Spleen (tissue), 13 donors: ENCODE measurements at places on chromosomes 12 and 14. TPM values are rescaled to one million over a fixed set of nuclear protein-coding genes. Genes with fewer than 3 reads are reported as not detected.

DNA sequence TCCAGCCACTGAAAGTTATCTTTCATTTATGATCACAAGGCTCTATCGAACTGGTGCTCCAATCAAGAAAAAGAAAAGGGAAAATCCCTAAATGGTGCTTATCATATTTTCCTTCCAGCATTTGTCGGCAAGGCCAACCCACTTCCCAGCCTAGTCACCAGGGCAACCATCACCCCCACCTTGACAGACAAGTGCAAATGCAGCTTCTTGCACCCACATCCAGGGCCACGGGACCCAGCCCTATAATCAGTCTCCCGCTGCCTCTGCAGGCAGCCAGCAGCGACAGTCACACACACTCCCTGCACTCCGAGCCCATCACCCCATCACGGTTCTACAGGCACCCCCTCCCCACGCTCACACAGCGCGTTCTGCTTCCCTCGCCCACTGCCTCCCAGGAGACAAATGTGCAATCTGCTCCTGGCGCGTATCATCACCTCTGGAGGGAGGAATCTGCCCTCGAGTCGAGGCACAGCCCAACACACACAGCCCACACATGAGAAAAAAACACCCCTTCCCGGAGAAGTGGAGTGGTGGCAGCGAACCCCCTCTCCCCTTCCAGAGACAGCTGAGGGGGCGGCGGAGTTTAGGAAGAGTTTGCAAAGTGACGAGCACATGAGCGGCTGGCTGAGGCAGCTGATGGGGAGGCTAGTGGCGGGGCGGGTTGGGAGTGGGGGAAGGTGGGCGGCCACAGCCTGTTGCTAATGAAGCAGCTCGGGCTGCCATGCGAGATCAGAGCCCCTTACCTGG lies 9.3 kb upstream of the PPP4R4 start:
- H3K27ac ChIP-seq, result no peak overlapping the region
- no peaks in the 10 kb centered on the region for H3K36me3 ChIP-seq
- no peak for DNase-seq
- no peak overlapping the region for H3K4me3 ChIP-seq

GRCh38 chr12:13199592-13199991 lies 3.1 kb downstream of the EMP1 start:
- peaks cover 32% of the 10 kb centered on the region for H3K4me1 ChIP-seq
- H3K36me3 ChIP-seq, result no peaks in the 10 kb centered on the region
- DNase-seq, result no peak

GRCh38 chr12:26906704-26907103 lies 31.1 kb downstream of the INTS13 start:
- no peak for DNase-seq
- H3K36me3 ChIP-seq, result peaks cover 97% of the 10 kb centered on the region
- H3K27ac ChIP-seq, result no peak overlapping the region
- no peaks in the 10 kb centered on the region for H3K27me3 ChIP-seq
- no peak overlapping the region for H3K4me3 ChIP-seq

DNA sequence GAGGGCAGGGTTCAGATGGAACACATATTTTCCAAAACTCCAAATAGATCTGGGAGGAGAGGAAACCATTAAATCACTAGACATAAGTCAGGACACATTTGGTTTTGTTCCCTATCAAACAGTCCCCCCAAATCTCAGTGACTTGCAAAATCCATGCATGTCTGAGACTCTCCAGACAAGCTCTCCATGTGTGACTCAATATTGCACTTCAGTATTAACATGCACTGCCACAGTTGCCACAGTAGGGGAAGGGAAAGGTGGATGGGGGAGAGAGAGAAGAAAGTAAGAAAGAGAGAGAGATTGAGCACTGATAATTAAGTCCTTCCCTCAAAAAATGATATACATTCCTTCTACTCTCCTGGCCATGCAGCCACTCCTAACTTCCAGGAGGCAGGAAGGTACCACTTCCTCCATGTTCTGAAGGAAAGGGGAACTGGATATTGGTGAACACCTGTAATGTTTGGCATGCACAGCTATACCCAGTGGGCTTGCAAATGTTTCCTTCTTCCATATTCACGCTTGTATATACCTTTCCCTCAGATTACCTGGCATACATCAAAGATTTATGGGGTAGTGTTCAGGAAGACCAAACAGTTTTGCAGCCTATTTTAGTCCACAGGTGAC lies 310.0 kb downstream of the ZFP36L1 start:
- peaks cover 54% of the 10 kb centered on the region for H3K4me1 ChIP-seq
- DNase-seq, result no peak
- no peak overlapping the region for H3K4me3 ChIP-seq

C1S gene
- 179 TPM for polyA plus RNA-seq

DNA sequence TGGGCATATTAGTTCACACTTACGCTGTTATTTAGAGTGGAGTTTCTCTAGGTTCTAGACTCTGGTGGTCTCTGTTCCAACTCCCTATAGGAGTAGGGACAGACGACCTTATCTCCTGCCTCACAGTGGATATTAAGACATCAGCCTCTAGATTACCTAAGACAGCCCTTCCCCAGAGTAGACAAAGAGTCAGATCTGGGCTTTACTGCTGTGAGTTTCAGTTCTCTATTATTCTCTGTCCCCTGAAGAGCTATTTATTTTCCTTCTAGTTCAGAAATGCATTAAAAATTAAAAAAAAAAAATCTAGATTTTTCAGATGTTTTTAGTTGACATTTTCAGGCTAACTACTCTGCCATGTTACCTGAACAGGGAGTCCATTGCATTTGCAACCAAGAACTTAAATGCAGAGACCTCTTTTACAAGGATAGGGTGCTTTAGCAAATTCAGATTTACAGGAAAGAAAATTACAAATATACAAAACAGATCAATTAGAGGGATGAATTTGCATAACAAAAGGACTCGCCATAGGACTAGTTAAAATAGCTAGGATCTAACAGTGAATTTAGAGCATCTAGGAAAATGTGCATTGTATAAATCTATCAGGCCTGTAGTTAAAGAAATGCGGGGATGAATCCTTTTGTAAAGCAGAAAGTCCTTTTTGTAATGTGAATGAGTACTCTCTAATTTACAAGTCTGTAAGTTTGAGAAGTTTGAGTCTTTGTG lies 381.4 kb downstream of the APAF1 start:
- H3K4me3 ChIP-seq, result no peak overlapping the region
- H3K27me3 ChIP-seq, result no peaks in the 10 kb centered on the region
- H3K4me1 ChIP-seq, result no peaks in the 10 kb centered on the region
- H3K36me3 ChIP-seq, result no peaks in the 10 kb centered on the region
- DNase-seq, result no peak
- no peak overlapping the region for H3K27ac ChIP-seq

RPS26 gene
- 1,751 TPM for polyA plus RNA-seq

DNA sequence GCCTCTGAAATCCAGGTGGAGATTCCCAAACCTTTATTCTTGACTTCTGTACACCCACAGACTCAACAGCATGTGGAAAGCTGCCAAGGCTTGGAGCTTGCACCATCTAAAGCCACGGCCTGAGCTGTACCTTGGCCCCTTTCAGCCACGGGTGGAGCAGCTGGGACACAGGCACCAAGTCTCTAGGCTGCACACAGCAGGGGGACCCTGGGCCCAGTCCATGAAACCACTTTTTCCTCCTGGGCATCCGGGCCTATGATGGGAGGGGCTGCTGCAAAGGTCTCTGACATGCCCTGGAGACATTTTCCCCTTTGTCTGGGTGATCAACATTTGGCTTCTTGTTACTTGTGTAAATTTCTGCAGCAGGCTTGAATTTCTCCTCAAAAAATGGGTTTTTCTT lies 32.0 kb downstream of the EIF2S3B start:
- no peak overlapping the region for H3K4me3 ChIP-seq
- no peak overlapping the region for H3K27ac ChIP-seq
- no peaks in the 10 kb centered on the region for H3K36me3 ChIP-seq
- no peaks in the 10 kb centered on the region for H3K4me1 ChIP-seq

E2F7 gene
- polyA plus RNA-seq, result 0.19 TPM

DNA sequence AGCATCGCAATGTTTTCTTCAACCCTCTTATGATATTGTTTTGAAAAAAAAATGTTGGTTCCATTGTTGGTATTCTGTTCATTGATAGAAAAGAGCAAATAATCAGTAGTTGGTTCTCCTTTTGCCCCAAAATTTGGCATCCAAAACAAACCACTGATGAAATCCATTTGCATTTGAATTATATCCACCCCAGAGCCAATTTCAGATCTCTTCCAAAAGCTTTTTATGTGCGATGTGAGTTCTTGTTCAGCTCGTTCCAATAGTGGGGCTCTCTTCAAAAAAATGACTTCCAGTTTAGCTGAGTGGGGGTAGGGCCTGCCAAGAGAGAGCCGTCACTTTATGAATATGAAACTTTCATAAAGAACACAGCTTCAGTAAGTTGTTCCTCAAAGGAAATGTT lies 130.7 kb downstream of the DIO2 start:
- no peak overlapping the region for H3K4me3 ChIP-seq
- H3K27me3 ChIP-seq, result no peaks in the 10 kb centered on the region
- no peaks in the 10 kb centered on the region for H3K4me1 ChIP-seq

DNA sequence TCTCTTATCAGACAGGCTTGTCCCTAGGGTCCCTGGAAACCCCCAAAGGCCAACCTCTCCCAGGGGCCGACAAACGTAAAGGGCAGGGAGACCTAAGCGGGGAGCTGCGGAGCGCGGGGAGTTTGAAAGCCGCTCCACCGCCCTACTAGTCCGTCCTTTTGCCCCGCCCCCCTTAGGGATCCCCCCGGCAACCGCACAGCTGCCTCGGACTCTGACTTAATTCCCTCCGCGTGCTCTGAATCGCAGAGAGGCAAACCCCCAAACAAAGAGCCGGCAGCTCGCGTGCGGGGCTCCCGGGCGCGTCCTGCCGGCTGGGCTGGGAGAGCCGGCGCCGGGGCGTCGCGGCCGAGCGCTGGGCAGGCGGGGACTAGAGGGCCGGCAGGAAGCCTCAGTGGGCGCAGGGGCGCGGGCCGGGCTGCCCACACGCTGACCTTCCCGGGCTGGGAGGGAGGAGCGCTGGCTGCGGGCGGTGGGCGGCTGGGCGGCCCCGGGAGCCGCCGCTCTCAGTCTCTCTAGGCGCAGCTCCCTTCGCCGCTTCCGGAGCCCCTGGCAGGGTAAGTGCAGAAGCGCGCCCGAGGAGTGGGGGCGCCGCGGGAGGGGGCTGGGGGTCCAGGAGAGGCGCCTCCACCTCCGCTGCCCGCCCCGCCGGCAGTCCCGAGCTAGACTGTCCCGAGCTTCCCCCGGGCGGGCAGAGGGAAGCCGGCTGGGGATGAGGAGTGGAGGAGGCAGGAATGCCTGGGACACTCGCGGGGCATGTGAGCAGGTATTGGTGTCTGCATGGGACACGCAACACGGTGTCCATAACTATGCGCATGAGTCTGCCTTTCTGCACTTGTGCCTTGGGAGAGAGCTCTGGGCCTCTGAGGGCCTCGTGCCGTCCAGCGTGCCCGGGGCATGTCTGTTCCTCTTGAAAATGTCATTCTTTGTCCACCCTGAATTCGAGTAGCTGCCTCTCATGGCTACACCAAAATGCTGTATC lies at the start of gene TSPAN11:
TSPAN11 (plus strand) TSS at position 506 of the 979 bp plus-strand sequence. CDS start 27,244 bp downstream, outside the sequence.
- H3K4me3 ChIP-seq, result no peak within 1 kb of the TSS
- DNase-seq, result no peak
- no peaks in the 10 kb centered on the region for H3K36me3 ChIP-seq
- H3K4me1 ChIP-seq, result peaks cover 5% of the 10 kb centered on the region
- H3K27me3 ChIP-seq, result peaks cover 46% of the 10 kb centered on the region

DNA sequence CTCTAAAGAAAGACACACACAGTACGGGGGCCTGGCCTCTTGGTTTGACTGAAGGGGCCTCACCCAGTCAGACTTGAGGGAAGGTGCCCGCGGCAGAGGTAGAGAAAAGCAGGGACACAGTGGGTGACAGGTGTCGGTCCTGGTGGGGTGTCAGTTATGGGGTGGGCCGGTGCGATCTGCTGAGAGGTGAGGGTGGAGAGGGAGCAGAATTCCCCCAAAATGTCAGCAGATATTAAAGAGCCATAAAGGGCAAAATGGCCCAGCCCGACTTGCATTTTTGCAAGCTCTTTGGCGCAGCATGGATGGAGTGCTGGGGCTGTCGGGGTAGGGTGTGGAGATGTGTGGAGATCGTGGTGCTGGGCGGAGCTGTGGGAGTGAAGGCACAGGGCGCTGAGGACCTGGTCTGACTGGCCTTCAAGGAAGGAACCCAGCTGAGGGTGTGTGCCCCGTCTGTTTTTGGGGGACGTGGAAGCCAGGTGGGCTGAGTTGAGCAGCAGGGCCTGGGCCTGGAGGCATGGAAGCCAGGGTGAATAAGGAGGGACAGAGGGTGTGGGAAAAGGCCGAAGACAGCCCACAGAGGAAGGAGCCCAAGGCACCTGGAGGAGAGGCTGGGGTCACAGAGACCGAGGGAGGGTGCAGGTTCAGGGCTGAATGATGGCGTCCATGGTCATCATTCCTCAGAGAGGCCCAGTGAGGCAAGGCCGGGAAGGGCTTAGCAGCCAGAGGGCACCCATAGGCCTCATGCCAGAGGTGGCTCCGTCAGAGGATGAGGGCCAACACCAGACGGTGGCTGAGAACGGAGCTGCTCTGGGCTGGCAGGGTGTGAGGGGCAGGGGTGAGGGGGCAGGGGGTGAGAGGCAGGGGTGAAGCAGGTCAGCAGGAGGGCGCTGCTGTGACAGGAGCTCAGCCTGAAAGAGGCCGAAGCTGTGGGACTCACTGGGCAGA lies 48.2 kb upstream of the DYNC1H1 start:
- no peaks in the 10 kb centered on the region for H3K4me1 ChIP-seq
- H3K4me3 ChIP-seq, result no peak overlapping the region
- no peaks in the 10 kb centered on the region for H3K27me3 ChIP-seq
- H3K36me3 ChIP-seq, result peaks cover 48% of the 10 kb centered on the region

DNA sequence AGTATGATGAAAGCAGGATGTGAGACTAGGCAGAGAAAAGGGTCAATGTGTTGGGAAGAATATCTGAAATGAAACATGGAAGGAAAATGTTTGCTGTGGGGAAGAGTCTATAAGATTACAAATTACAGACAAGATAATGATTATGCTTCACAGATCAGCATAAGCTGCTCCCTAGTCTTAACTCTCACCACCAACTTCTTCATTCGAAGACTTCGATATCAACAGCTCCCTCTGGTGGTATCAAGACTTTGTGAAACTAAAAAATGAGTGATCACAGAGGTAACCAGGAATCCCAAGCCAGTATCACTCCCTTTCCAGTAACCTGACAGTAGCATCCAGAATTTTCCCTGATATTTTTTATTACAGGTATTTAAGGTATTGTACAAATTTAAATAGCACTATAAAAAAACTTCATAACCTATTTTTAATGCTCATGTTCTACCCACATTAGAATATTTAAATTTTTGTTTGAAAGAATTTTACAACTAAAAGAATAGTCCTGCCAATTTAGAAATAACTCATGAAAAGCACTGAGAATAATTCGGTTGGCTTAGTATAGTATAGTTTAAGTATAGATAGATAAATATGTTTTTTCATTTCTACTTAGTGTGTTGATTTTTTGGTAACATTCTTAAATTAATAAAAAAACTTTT lies 84.4 kb downstream of the C2CD5 start:
- DNase-seq, result no peak
- H3K4me1 ChIP-seq, result peaks cover 13% of the 10 kb centered on the region
- no peaks in the 10 kb centered on the region for H3K36me3 ChIP-seq
- no peak overlapping the region for H3K4me3 ChIP-seq

DNA sequence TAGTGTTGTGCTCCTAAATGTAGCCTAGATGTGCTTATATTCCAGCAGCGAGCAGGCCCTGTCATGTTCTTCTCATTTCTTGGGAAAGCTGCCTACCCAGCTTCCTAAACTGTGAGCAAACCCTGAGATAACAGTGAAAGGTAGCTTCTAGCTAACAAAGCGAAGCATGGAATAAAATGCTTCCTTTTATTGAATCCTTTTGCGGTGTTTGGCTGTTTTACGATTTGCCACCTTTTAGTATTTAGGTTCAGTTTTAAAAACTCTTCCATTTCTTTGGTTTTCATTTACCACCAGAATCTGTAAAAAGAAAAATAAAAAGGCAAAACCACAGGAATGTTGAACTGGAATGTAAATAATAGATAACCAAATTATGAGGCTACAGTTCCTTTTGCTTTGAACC lies 5.0 kb upstream of the PKP2 start:
- DNase-seq, result no peak
- no peak overlapping the region for H3K27ac ChIP-seq
- H3K27me3 ChIP-seq, result no peaks in the 10 kb centered on the region
- no peaks in the 10 kb centered on the region for H3K4me1 ChIP-seq
- no peak overlapping the region for H3K4me3 ChIP-seq
- H3K36me3 ChIP-seq, result no peaks in the 10 kb centered on the region
